ENCODE measurements at places on chromosomes 11 and 22. TPM values are rescaled to one million over a fixed set of nuclear protein-coding genes. Genes with fewer than 3 reads are reported as not detected.

DNA sequence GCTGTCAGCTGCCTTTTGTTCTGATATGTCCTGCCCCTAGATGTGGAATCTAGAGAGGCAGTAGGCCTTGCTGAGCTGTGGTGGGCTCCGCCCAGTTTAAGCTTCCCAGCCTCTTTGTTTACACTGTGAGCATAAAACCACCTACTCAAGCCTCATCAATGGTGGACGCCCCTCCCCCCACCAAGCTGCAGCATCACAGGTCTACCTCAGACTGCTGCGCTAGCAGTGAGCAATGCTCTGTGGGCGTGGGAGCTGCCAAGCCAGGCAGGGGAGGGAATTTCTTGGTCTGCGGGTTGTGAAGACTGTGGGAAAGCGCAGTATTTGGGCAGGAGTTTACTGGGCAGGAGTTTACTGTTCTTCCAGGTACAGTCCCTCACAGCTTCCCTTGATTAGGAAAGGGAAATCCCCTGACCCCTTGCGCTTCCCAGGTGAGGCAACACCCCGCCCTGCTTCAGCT is 98.5 kb downstream of the SMCO4 start:
- H3K4me1 ChIP-seq: no peaks in the 10 kb centered on the region
- no peak overlapping the region for H3K4me3 ChIP-seq
- DNase-seq: peak; percentile 2
- H3K36me3 ChIP-seq: no peaks in the 10 kb centered on the region
- H3K27ac ChIP-seq: no peak overlapping the region

Gene PRDX5
- total RNA-seq: 130 TPM

Gene DBX1
- 2.5 TPM for total RNA-seq

DNA sequence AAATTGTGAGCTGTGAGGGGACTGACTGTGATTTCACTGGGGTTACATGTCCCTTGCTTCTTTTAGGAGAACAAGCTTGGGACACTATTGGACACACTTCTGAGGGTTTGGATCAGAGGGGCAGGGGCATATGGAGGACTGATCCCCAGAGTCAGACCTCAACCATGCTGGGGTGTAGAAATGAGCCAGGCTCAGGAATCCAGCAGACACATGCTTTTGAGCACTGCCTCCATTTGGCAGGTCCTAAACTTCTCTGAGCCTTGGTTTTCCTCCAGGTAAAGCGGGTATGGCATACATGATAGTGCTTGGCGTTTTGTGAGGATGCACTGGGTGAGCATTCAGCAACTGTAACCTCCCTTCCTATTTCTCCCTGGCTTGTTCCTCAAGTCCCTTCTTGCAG is 74.7 kb downstream of the ADAMTS15 start:
- no peak for DNase-seq
- H3K27ac ChIP-seq: peak overlapping the region; percentile 68
- no peaks in the 10 kb centered on the region for H3K36me3 ChIP-seq
- peaks cover 29% of the 10 kb centered on the region for H3K4me1 ChIP-seq
- H3K4me3 ChIP-seq: no peak overlapping the region
- H3K27me3 ChIP-seq: no peaks in the 10 kb centered on the region

- no peaks in the 10 kb centered on the region for H3K4me1 ChIP-seq
- H3K27me3 ChIP-seq: 0 out of 2 replicates have a peak, but pooled peaks cover 4% of the 10 kb centered on the region
- DNase-seq: no peak
- no peak overlapping the region for H3K4me3 ChIP-seq
Measured at GRCh38 chr22:23147617-23148387, 2.5 kb downstream of the RAB36 start.

GRCh38 chr22:22848364-22848866 is 39.2 kb upstream of the IGLL5 start:
- no peaks in the 10 kb centered on the region for H3K36me3 ChIP-seq
- peak; percentile 75 for DNase-seq
- peaks cover 8% of the 10 kb centered on the region for H3K4me1 ChIP-seq
- no peak overlapping the region for H3K27ac ChIP-seq
- no peaks in the 10 kb centered on the region for H3K27me3 ChIP-seq

- H3K27ac ChIP-seq: peak overlapping the region; percentile 78
- no peak for DNase-seq
- H3K4me3 ChIP-seq: peak overlapping the region; percentile 68
- no peaks in the 10 kb centered on the region for H3K36me3 ChIP-seq
Measured at GRCh38 chr22:36065462-36065774, 36.8 kb upstream of the RBFOX2 start.

DNA sequence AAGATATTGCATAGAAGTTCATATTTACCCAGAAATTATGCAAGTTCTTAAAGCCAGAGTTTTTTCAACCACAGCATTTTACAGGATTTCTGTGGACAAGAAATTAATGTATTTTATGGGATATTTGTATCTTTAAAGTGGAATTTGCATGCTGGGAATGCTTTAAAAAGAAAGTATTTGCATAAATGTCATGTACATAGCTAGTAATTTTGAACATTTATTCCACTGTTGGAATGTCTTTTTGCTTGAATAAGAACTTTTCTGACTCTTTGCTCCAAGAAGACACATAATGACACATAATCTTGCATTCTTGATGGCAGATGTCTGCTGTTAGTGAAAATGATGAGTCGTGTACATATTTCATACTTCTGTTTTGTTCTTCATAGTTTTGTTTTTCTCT is 66.6 kb downstream of the ATXN10 start:
- H3K36me3 ChIP-seq: peaks cover 47% of the 10 kb centered on the region
- H3K4me1 ChIP-seq: no peaks in the 10 kb centered on the region
- DNase-seq: no peak
- no peak overlapping the region for H3K27ac ChIP-seq
- no peak overlapping the region for H3K4me3 ChIP-seq

Gene FREY1
- total RNA-seq: 1.8 TPM

DNA sequence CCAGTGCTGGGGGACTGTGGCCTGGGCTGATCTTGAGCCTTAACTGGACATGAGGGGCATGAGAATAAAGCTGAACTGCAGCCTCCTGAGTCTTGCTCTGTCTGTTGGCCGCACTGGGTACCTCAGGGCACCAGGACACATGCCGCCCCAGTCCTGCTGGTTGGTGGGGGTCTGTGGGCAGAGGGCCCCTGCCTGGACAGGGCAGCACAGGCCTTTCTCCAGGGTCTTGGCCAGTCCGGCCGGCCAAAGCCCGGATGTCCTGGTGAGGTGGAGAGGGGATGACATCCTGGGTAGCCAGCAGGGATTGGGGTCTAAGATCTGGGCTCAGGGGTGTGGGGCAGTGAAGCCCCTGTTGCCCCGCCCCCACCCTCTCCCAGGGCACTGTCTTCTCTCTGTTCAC is 1.5 kb upstream of the RPS6KA4 start:
- no peak overlapping the region for H3K4me3 ChIP-seq
- peaks cover 21% of the 10 kb centered on the region for H3K4me1 ChIP-seq
- DNase-seq: no peak
- peaks cover 13% of the 10 kb centered on the region for H3K36me3 ChIP-seq
- peaks cover 3% of the 10 kb centered on the region for H3K27me3 ChIP-seq

Gene SOX6
- total RNA-seq: 7.9 TPM

Gene OR5P2
- total RNA-seq: not detected

DNA sequence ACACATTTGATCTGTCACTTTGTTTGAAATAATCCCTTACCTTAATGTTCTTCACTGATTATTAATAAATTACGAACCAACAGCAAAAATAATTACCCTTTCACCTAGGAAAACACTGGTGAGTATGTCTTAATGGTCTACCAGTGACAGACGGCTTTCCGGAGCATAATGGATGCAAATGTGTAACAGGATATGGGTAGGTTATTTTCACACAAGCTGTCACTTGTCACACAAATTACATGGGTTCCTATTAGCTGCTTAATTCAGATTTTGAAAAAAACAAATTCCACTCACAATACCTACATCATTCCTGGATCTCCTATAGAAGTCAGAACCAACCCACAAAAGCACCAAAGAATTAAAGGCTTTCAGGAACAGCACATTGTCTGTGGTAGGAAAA is 127.9 kb downstream of the WT1 start:
- no peaks in the 10 kb centered on the region for H3K27me3 ChIP-seq
- H3K4me1 ChIP-seq: no peaks in the 10 kb centered on the region
- DNase-seq: no peak
- H3K4me3 ChIP-seq: no peak overlapping the region

DNA sequence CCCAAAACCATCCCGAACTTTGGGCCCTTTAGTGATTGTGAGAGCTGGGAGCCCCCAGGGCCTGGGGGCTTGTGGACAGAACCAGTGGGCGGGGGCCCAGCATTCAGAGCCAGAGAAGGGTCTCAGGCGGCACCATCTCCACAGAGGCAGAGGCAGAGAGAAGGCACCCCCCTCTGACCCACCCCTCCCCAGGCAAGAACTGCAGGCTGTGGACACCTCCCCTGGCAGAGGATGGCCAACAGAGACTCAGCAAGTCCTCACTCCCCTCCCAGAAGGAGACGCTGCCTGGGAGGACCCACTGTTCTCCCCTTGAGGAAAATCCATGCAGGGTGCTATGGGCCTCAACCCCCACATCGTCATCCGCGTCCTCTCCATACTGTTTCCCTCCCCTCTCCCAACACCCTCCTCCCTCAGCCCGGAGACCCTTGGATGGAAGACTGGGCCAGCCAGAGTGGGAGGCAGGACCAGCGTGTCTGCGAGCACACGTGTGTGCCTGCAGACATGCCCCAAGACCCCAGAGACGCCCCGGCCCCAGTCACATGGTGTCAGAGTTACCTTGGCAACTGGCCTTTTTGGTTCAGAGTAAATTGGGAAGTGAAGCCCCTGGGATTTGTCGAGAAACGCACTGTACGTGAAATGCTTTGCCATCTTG is 42.6 kb downstream of the KCNC1 start:
- H3K36me3 ChIP-seq: peaks cover 6% of the 10 kb centered on the region
- H3K4me1 ChIP-seq: no peaks in the 10 kb centered on the region
- no peak overlapping the region for H3K27ac ChIP-seq

Gene SLC22A9
- not detected for total RNA-seq

- H3K4me3 ChIP-seq: no peak overlapping the region
- no peaks in the 10 kb centered on the region for H3K36me3 ChIP-seq
Measured at GRCh38 chr11:124071623-124071948, 30.5 kb upstream of the OR10G7 start.

GRCh38 chr11:113587308-113587739 is 112.1 kb upstream of the DRD2 start:
- no peaks in the 10 kb centered on the region for H3K36me3 ChIP-seq
- DNase-seq: no peak
- H3K27ac ChIP-seq: no peak overlapping the region
- no peaks in the 10 kb centered on the region for H3K4me1 ChIP-seq

DNA sequence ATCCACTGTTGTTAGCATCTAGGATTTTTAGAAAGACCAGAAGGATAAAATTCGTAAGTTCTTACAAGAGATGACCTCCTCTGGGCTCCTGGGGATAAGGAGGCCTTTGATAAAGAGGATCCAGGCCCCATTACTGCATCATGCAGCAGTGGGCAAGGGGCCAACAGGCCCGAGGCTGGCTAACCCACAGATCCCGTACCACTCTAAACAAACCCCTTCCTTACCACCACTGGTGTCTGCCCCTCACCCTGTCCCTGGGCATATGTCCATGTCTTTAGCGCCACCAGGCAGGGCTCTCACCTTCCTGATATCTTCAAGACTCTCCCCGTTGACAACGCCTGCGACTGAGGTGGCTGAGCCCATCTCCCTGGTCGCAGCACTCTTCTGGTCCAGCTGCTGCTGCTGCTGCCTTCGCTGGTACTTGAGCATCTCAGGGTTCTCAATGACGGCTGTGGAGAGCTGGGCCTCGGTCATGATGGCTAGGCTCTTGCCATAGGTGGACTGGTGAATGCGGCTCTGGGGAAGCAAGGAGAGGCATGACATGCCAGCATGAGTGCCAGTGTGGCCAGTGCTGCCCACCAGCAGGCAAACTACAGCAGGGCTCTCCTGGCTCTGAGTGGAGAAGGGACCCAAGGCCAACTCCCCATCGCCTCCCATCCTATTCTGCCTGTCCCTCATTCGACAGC is 46.2 kb downstream of the HIRA start:
- peaks cover 51% of the 10 kb centered on the region for H3K36me3 ChIP-seq
- no peak overlapping the region for H3K27ac ChIP-seq

DNA sequence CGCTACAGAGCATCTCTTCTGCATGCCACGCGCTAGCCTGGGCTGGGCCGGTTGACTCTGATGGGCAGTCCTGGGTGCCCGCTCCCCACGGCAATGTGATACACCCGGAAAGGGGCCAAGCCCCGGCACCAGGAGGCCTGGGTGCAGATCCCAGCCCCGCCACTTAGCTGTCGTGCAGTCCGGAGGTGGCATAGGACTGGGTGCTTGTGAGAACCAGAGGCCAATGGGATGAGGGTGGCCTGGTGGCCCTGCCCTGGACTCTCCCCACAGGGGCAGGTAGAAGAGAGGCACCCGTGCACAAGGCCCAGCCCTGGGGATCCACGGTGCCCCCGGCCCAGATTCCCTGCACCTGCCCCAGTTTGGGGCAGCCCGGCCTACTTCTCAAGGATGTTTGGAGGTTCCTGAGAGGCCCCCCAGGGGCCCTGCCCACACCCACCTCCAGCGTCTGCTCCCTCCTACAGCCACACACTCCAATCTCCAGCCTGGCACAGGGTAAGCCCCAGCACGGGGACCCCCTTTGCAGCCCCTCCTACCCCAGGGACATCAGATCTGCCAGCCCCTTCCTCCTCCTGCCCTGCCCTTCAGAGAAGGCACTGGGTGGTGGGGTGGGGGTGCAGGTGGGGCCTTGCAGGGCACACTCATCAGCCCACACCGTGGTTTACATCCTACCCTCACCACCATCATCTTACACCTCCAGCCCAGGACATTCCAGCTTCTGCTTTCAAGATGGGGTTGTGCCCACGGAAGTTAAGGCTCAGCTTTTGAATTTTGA is 66.9 kb downstream of the CYTH4 start:
- peaks cover 9% of the 10 kb centered on the region for H3K4me1 ChIP-seq
- peaks cover 4% of the 10 kb centered on the region for H3K27me3 ChIP-seq
- no peaks in the 10 kb centered on the region for H3K36me3 ChIP-seq
- no peak overlapping the region for H3K27ac ChIP-seq
- H3K4me3 ChIP-seq: no peak overlapping the region
- DNase-seq: no peak

- peak overlapping the region; percentile 85 for H3K4me3 ChIP-seq
- peaks cover 16% of the 10 kb centered on the region for H3K4me1 ChIP-seq
- no peaks in the 10 kb centered on the region for H3K27me3 ChIP-seq
- peak; percentile 30 for DNase-seq
- H3K27ac ChIP-seq: peak overlapping the region; percentile 17
- peaks cover 10% of the 10 kb centered on the region for H3K36me3 ChIP-seq
Measured at GRCh38 chr22:41286639-41287091, 678 bp upstream of the RANGAP1 start.

Gene MOGAT2
- not detected for total RNA-seq

Gene RIC3
- total RNA-seq: not detected

GRCh38 chr22:26671317-26672059 is 14.1 kb downstream of the MIAT start:
- H3K4me1 ChIP-seq: peaks cover 17% of the 10 kb centered on the region
- H3K36me3 ChIP-seq: no peaks in the 10 kb centered on the region
- H3K27ac ChIP-seq: peak overlapping the region; percentile 84
- no peaks in the 10 kb centered on the region for H3K27me3 ChIP-seq
- DNase-seq: peak; percentile 70

Gene KCNJ11
- 5.9 TPM for total RNA-seq

Gene ACTN3
- not detected for total RNA-seq

- H3K4me3 ChIP-seq: no peak overlapping the region
- H3K4me1 ChIP-seq: no peaks in the 10 kb centered on the region
- H3K27ac ChIP-seq: no peak overlapping the region
- H3K27me3 ChIP-seq: no peaks in the 10 kb centered on the region
- no peaks in the 10 kb centered on the region for H3K36me3 ChIP-seq
Measured at GRCh38 chr11:72669527-72669926, 4.7 kb downstream of the PDE2A start.

- H3K4me1 ChIP-seq: peaks cover 22% of the 10 kb centered on the region
- H3K36me3 ChIP-seq: no peaks in the 10 kb centered on the region
- no peaks in the 10 kb centered on the region for H3K27me3 ChIP-seq
- H3K4me3 ChIP-seq: no peak overlapping the region
- no peak overlapping the region for H3K27ac ChIP-seq
Measured at GRCh38 chr22:27207907-27208306, 550.5 kb downstream of the MIAT start.

- no peaks in the 10 kb centered on the region for H3K4me1 ChIP-seq
- no peaks in the 10 kb centered on the region for H3K36me3 ChIP-seq
- H3K27ac ChIP-seq: no peak overlapping the region
Measured at GRCh38 chr11:103453915-103454709, 344.9 kb downstream of the DYNC2H1 start.
